Fibroblast of the aortic adventitia (primary cell): ENCODE measurements at places on chromosomes 7 and 10. TPM values are rescaled to one million over a fixed set of nuclear protein-coding genes. Genes with fewer than 3 reads are reported as not detected.

DNA sequence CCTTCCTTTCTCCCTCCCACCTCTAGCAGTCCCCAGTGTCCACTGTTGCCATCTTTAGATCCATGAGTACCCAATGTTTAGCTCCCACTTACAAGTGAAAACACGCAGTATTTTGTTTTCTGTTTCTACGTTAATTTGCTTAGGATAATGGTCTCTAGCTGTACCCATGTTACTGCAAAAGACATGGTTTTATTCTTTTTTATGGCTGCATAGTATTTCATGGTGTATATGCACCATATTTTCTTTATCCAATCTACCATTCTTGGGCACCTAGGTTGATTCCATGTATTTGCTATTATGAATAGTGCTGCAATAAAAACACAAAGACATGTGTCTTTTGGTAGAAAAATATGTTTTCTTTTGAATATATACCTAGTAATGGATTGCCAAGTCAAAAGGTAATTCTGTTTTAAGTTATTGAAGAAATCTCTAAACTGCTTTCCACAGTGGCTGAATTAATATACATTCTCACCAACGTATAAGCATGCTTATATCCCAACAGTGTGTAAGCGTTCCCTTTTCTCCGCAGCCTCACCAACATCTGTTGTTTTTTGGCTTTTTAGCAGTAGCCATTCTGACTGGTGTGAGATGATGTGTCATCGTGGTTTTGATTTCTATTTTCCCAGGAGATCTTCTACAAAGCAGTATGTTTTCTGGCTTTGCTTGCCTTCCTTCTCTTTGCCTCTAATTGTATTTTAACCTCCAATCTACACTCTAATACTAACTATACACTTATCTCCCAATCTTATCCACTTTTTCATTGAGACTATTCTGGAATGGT lies 179.5 kb upstream of the PHF14 start:
- no peak for DNase-seq

The OPN4 gene
- total RNA-seq, result not detected in 2 replicates

DNA sequence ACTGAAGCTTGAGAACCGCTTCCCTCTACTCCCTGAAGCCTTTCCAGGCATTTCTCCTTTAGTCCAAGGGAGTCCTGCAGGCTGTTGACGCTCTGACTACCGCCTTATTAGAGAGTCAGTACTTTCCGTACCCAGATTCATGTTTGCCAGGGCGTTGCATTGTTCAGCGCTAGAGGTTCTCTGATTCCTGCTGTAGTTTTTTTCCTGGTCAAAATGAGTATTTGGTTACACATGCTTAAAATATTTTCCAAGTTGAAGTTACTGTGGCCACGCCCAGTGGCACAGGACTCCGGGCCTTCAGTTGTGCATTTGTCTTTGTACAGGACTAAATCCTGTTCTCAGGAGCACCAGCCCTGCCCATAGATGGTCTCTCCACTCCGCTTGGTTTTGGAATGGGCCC lies 7.9 kb downstream of the MTURN start:
- DNase-seq, result peak; percentile 89

DNA sequence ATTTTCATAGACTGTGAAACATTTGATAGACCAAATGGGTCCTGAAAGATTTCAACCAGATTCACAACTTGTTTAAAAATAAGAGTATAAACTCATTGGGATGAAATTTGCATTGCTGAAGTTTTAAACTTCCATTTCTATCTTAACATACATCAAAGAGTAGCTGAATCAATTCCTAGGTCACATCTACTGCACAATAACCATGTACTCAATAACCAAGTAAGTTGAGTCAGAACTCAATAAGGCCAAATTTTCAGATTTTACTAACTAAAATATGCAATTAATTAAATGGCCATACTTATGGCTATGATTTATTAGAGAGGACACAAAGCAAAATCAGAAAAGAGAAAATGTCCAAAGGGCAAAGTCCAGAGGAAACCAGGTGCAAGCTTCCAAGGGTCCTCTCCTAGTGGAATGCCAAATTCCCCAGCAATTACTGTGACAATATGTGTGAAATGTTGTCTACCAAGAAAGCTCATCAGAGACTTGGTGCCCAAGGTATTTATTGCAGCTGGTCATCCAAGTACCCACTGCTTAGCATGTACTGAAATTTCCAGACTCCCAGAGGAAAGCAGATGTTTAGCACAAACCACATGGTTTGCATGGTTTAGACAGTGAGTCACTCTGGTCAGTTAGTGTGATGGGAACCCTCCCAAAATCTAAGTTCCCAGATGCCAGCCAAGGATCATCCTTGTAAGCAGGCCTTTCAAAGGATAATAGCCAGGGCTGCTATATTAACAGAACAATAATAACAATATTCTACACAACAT lies 238.9 kb downstream of the IPMK start:
- peak; percentile 82 for DNase-seq

- no peak for DNase-seq
Measured at GRCh38 chr7:26508481-26508880, 216.8 kb downstream of the SNX10 start.

GRCh38 chr7:155066417-155066950 lies 3.6 kb upstream of the HTR5A start:
- DNase-seq, result peak; percentile 79

DNA sequence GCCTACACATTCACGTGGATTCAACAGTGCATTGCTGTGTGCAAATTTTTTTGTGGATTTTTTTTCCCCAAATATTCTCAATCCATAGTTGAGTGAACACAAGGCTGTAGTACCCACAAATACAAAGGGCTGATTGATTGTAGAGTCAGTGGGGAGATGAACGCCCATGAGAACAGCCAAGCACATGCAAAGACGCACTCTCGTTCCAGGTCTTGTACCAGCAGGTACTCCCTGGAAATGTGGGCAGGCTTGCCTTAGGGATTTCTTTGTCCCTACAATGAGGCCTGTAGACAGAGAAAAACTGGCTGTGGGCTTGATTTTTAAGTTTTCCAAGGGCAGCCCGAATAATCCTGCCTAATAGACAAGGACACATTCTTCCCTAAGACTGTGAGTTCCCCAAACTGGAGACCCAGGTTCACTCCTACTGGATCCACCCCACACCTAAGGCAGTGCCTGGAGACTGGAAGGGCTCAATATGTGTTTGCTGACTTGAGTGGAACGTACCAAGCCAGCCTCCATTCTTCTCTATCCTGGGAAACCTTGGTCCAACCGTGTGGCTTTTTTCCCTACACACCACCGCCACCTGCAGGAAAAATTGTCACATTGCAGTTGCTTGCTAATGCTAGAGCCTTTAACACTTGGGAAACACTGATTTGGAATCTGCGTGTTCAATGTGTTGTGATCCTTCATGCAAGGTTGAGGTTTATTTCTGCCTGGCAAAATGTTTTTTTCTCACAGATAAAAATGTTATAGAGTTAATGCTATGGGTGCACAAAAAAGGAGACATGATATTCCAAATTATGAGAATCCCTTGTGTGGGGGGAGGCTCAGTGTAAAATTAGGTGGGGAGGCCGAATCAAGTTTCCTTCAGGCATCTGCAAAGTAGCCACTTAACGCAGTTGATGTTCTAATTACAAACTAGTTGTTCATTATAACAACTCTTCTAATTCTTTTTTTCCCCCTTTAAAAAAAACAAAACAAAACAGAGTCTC lies 49.3 kb downstream of the PPP1R17 start:
- DNase-seq, result peak; percentile 70

DNA sequence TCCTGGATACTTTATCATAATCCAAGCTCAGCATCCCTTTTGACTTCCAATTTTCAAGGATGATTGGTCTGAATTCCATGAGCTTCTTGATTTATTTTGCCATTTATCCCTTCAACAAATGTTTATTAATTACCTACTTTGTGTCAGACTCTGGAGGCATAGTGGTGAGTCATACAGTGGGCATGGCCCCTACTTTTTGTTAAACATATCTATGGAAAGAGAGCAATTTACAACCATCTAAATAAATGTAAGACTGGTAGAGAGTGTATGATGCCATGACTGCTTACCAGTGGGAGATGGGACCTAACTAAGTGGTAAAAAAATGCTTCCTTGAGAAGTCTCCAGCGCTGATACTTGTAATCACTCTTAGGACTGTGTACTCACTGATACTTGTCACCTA lies 286.6 kb downstream of the SUGCT start:
- no peak for DNase-seq

The HABP2 gene
- total RNA-seq, result not detected in 2 replicates

DNA sequence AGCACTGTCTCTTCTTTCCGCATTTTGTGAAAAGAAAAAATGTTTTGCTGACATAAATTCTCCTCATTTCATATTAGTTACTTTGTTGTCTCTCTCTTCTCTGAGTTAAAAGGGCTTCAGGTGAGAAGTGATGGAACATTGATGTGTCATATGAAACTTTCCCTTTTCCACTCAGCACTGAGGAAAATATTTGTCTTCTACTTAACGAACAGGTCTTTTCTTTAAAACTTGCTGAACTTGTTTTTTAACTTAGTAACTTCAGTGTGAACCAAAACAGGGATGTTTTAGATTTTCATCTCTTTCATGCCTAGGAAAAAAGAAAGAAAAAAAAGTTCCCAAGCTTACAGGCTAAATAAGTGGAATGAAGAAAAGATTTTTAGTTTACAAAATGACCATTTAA lies 19.0 kb upstream of the TSPAN12 start:
- no peak for DNase-seq

- no peak for DNase-seq
Measured at GRCh38 chr10:3471472-3471871, 298.9 kb upstream of the PITRM1 start.

DNA sequence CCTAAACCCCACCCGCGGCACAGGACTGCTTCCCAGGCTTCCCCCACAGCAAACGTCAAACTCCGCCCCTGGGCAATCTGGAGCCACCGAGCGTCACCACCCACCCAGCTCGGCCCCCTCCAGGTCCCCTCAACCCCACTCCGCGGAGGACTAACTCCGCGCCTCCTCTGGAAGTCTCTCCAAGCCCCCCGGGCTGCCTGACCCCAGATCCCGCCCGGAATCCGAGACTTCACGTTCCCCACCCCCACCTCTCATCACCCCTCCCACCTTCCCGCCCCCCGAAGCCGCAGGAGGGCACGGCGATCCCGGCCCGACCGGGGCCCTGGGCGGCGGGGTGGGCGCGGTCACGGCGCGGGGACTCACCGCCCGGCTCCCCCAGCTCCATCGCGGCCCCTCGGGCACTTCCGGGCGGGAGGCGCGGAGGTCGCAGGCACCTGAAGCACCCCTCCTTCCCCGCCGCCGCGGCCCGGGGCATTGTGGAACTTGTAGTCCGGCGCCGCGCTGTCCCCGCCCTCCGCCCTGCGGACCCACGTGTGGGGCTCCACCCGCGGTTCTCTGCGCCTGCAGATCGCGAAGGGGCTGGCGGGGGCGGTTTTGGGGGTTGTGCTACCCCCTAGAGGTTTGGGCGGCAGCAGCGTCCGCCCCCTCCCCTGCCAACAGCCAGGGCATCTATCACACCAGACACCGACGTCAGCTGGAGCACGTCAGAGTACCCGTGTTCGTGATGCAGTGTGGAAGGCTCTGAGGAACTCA lies at the start of gene TMUB1:
TSS of gene TMUB1 (minus strand) at position 423 of the 753 bp plus-strand sequence. CDS start 930 bp downstream, outside the sequence.
- no peak for DNase-seq

- DNase-seq, result no peak
Measured at GRCh38 chr7:39924122-39924521, 25.9 kb upstream of the CDK13 start.
